ENCODE measurements at places on chromosomes 5 and 9. TPM values are rescaled to one million over a fixed set of nuclear protein-coding genes. Genes with fewer than 3 reads are reported as not detected.

GRCh38 chr5:140734354-140734753 is 34.1 kb downstream of the ZMAT2 start:
- DNase-seq: no peak
- no peak overlapping the region for H3K27ac ChIP-seq
- no peak overlapping the region for H3K4me3 ChIP-seq
- H3K27me3 ChIP-seq: peaks cover 3% of the 10 kb centered on the region
- H3K36me3 ChIP-seq: no peaks in the 10 kb centered on the region

DNA sequence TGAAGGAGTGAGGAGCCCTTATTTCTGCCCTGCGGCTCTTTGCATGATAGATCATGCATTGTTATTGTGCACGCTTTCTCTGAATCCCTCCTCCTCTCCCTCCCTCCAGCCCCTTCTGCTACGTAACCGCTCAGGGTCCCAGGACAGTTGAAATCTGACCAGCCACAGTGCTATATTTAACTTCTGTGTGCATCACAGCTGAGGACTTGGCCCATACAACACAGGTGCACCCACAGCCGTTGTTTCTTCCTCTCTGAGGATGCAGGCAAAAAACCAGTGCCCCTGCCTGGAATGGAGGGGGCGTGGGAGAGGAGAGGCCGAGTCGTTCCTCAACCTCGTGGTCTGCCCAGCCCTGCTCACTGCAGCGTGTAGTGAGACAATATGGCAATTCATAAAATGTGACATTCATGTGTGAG is 335.6 kb upstream of the CLINT1 start:
- H3K27ac ChIP-seq: no peak overlapping the region
- H3K4me1 ChIP-seq: no peaks in the 10 kb centered on the region
- H3K4me3 ChIP-seq: no peak overlapping the region
- H3K36me3 ChIP-seq: no peaks in the 10 kb centered on the region
- no peak for DNase-seq

DNA sequence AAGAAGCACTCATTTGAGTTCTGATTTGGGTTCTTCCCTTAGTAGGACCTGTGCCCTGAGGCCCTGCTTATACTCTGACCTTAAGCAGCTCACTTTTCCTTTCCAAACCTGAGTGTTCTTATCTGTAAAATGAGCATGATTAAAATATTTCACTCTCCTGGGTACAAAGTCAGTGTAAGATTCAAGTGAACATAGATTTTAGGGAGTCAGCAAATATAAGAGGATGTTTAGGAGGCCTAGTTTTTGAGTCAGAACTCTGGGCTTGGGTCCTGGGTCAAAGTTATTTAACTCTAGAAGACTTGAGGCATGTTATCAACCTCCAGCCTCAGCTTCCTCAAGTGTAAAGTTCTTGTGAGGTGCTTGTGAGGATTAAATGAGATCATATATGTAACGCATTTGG is 8.7 kb upstream of the SPARC start:
- no peaks in the 10 kb centered on the region for H3K27me3 ChIP-seq
- no peaks in the 10 kb centered on the region for H3K36me3 ChIP-seq
- H3K4me3 ChIP-seq: no peak overlapping the region
- H3K4me1 ChIP-seq: peaks cover 42% of the 10 kb centered on the region
- DNase-seq: no peak

DNA sequence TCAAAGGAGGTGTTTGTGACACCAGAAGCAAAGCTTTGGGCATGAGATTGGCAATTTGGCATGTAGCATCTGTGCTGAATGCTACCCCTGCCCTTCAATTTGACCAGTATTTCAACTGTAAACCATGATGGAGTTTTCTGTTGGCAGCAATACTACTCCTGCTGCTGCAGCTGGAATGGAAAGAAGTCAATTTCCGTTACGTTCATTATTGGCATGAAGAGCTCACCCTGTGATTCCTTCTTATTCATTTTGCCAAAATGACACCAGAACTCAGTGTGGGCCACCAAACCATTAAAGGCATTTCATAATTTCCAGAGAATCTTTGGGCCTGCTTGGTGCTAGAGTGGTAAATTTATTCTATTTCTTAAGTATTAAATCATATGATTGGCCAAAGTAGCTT is 433.1 kb upstream of the DMAC1 start:
- peaks cover 9% of the 10 kb centered on the region for H3K4me1 ChIP-seq
- no peaks in the 10 kb centered on the region for H3K27me3 ChIP-seq

Gene SEMA6A
- 3.9 TPM for total RNA-seq

Gene SLC34A1
- not detected for total RNA-seq

Gene CCDC171
- 0.44 TPM for total RNA-seq

Gene KIF2A
- total RNA-seq: 10.6 TPM
